Heart left ventricle (tissue), 16 donors: ENCODE measurements at places on chromosomes 12 and 14. TPM values are rescaled to one million over a fixed set of nuclear protein-coding genes. Genes with fewer than 3 reads are reported as not detected.

Gene CLEC2B
- total RNA-seq = 18.8 TPM

Gene APOF
- not detected for total RNA-seq

Gene KRT3
- not detected for total RNA-seq

Gene AHSA1
- 127 TPM for total RNA-seq

Gene PSMC1
- total RNA-seq = 137 TPM

Gene ERBB3
- total RNA-seq = 4.5 TPM

Gene PRDM4
- 11.8 TPM for total RNA-seq

Gene CLEC1A
- 3.3 TPM for total RNA-seq

Gene RFX4
- total RNA-seq = not detected

Gene GDF3
- not detected for total RNA-seq

Gene TMTC3
- 8.3 TPM for total RNA-seq

Gene KLRC2
- not detected for total RNA-seq

Gene PMCH
- not detected for total RNA-seq

Gene SLC25A47
- total RNA-seq = not detected

Gene ADAM21
- 0.12 TPM for total RNA-seq

Gene STRAP
- total RNA-seq = 123 TPM

Gene BIN2
- total RNA-seq = 1.8 TPM

Gene SLCO1B3
- not detected for total RNA-seq

Gene RARG
- total RNA-seq = 14.1 TPM

Gene ABCD2
- 6.2 TPM for total RNA-seq

Gene KRT72
- not detected for total RNA-seq

Gene AQP5
- total RNA-seq = 0.21 TPM

Gene LTBP2
- 69.1 TPM for total RNA-seq

Gene SLC6A15
- total RNA-seq = not detected

Gene SRGAP1
- 7.3 TPM for total RNA-seq

Gene HPD
- total RNA-seq = 1.6 TPM

Gene NEDD1
- 16.4 TPM for total RNA-seq

Gene KCNMB4
- 0.96 TPM for total RNA-seq

Gene BHLHE41
- total RNA-seq = 9.2 TPM

Gene SCARB1
- 10.5 TPM for total RNA-seq

Gene LRTM2
- total RNA-seq = not detected

Gene LRCOL1
- not detected for total RNA-seq

Gene PPP1R1A
- 60.3 TPM for total RNA-seq

Gene ARMH4
- 9.7 TPM for total RNA-seq

Gene CCT2
- 104 TPM for total RNA-seq

Gene EPYC
- not detected for total RNA-seq

Gene ACTN1
- 184 TPM for total RNA-seq

Gene HOXC9
- total RNA-seq = not detected

Gene CACNA2D4
- total RNA-seq = 2.0 TPM

Gene CISTR
- 2.0 TPM for total RNA-seq

Gene MAP1LC3B2
- 2.1 TPM for total RNA-seq

Gene ASIC1
- 1.8 TPM for total RNA-seq

Gene TTC7B
- 74.5 TPM for total RNA-seq

Gene GLIPR1
- 5.2 TPM for total RNA-seq

Gene PIWIL1
- not detected for total RNA-seq

Gene AVPR1A
- total RNA-seq = 2.6 TPM

Gene KLHDC1
- 3.0 TPM for total RNA-seq

Gene MORN3
- 0.24 TPM for total RNA-seq

Gene LRP1-AS
- not detected for total RNA-seq

Gene DTX1
- total RNA-seq = 3.0 TPM

Gene TSHR
- total RNA-seq = not detected

Gene KRT73
- total RNA-seq = not detected

Gene LTBR
- total RNA-seq = 48.9 TPM

Gene VDR
- 0.15 TPM for total RNA-seq

Gene TPH2
- total RNA-seq = not detected
